Activated CD8-positive, alpha-beta memory T cell treated with anti-CD3 and anti-CD28 coated beads, Interleukin-2, amount 10 ng/mL, durations not matched to agents 7 days and 5 days (primary cell): ENCODE measurements at places on chromosomes 6 and 20.

DNA sequence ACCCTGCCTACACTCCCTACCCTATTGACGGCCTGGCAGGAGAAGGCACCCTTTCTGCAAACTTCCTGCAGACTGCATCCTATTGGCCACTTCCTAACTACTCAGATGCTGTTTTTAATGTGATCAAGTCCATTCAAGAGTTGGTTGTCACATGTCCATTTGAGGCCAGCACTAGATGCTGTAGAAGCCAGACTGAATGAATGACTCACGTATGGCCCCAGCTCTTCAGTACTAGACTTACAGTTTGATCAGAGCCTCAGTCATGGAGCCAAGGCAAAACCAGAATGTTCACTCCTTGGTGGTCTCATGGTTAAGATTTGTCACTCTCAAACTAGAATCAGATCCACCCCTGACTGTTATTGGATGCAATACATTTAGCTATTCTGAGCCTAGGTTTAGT lies 101.7 kb downstream of the OPRM1 start:
- H3K4me1 ChIP-seq: no peaks in the 10 kb centered on the region
- no peak for DNase-seq
- H3K4me3 ChIP-seq: no peak overlapping the region
- no peak overlapping the region for H3K27ac ChIP-seq

DNA sequence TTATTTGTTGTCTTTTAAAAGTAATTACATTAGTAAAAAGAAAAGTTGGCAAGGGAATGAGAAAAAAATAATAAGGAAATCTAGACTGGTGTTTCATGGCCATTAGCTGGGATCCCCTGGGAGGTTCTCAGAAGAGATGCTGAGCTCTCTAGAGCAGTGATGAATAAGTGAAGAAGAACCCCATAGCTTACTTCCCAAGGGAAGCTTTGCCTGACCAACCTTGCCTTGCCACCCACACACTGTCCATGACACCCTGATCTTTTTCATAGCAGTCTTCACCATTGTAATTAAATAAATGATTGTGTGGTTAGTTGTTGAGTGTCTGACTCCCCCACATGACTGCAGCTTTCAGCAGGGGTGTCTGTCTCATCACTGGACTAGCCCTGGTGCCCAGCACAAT lies 5.9 kb downstream of the C6orf163 start:
- no peaks in the 10 kb centered on the region for H3K36me3 ChIP-seq
- H3K4me3 ChIP-seq: no peak overlapping the region
- H3K27me3 ChIP-seq: no peaks in the 10 kb centered on the region
- no peak overlapping the region for H3K27ac ChIP-seq
- DNase-seq: no peak

GRCh38 chr20:38961530-38962043 lies 557 bp upstream of the DHX35 start:
- H3K4me1 ChIP-seq: peaks cover 29% of the 10 kb centered on the region
- H3K4me3 ChIP-seq: peak overlapping the region; percentile 87
- H3K36me3 ChIP-seq: peaks cover 7% of the 10 kb centered on the region
- peak overlapping the region; percentile 97 for H3K27ac ChIP-seq

DNA sequence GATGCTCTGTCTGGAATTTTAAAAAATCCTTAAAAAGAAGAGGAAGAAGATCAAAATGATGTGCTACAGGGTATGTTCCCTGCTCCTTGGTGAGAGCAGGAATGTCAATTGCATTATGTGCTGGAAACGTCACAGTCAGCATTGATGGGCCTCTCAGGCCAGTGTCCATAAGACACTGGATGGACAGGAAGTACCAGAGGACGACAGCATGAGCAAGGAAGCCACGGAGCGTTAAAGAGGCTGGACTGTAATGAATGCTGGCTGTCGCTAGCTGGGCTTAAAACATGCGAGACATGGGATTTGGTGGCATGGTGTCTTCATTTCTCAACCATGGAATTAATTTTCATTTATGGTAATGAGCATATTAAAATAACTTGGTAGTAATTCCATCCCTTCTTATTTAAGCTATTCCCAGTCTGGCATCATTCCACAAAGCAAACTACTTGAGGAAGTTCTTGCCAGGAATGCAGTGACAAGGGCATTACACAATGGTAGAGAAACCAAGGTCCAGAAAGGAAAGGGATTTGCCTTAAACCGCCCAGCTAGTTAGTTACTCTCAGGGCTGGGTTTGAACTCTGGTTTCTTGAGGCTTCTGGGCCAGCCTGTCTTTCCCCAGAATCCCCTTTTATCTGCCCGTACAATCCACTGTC lies 166.6 kb upstream of the SOX4 start:
- no peak for DNase-seq
- H3K27ac ChIP-seq: no peak overlapping the region
- no peaks in the 10 kb centered on the region for H3K36me3 ChIP-seq

DNA sequence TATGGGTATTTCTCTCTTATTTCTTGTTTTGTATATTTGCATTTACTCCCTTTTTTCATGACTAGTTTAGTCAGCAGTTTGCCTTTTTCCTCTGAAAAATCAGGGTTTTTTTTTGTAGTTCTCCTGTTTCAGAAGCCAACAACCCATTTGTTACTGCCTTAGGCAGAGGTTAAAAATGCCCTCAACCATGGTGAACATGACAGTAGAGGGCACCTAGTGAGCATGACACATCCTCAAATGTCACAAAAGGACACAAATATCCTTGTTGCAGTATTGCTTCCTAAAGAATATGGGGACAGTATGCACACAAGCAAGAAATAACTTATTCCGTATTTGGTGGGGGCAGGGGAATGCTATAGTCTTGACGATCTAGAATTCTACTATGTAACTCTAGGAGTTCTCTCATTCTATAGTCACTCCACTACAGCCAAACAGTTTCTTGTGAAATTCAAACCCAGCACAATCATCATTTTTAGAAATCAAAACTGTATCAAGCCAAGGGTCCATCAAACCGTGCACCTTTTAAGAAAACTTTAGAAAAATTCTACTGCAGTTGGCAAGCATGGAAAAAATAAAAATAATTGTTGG lies 47.0 kb downstream of the GOPC start:
- H3K27me3 ChIP-seq: peaks cover 4% of the 10 kb centered on the region
- peaks cover 9% of the 10 kb centered on the region for H3K4me1 ChIP-seq

- no peak overlapping the region for H3K4me3 ChIP-seq
- DNase-seq: no peak
- H3K27ac ChIP-seq: no peak overlapping the region
- peaks cover 90% of the 10 kb centered on the region for H3K27me3 ChIP-seq
Measured at GRCh38 chr6:98838032-98838431, 3.7 kb downstream of the POU3F2 start.

DNA sequence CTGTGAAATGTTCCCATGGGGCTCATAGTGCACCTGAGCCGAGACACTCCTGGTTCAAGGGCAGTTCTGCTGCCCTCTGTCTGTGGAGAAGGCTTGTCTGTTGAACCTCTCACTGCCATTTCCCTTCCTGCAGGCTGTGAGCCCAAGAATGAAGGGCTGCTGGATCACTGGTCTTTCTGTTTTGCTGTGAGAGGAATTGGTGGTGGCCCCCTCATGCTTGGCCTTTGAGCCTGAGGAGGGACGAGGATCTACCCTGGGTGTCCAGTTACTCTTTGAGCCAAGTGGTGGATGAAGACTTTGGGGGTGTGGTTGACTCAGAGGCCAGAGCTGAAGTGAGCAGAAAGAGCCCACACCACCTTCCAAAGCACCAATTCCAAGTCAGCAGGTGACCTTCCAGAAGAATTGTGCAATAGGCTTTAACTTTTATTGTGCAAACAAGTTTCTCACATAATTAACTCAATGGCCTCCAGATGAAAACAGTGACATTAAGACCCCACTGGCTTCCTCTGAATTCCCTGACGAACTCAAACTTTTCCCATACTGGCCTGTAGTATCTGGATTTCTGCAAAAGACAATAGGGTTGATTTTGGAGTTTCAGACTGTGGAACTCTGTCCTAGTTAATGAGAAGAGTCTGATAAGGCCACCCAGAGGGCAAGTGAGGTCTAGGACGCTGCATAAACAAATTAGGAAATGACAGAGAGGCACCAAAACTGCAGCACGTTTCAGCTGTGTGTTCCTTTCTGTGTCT lies 101.5 kb downstream of the PHACTR3 start:
- H3K36me3 ChIP-seq: no peaks in the 10 kb centered on the region
- DNase-seq: no peak
- H3K27ac ChIP-seq: no peak overlapping the region
- no peak overlapping the region for H3K4me3 ChIP-seq
- peaks cover 12% of the 10 kb centered on the region for H3K27me3 ChIP-seq

- DNase-seq: no peak
- peaks cover 5% of the 10 kb centered on the region for H3K27me3 ChIP-seq
- no peak overlapping the region for H3K4me3 ChIP-seq
- H3K27ac ChIP-seq: no peak overlapping the region
- no peaks in the 10 kb centered on the region for H3K4me1 ChIP-seq
- H3K36me3 ChIP-seq: no peaks in the 10 kb centered on the region
Measured at GRCh38 chr6:148389086-148389485, 46.4 kb downstream of the SASH1 start.

GRCh38 chr6:157811476-157812173 lies 11.4 kb upstream of the SNX9 start:
- no peak overlapping the region for H3K4me3 ChIP-seq
- H3K4me1 ChIP-seq: peaks cover 8% of the 10 kb centered on the region
- H3K36me3 ChIP-seq: peaks cover 8% of the 10 kb centered on the region
- peaks cover 41% of the 10 kb centered on the region for H3K27me3 ChIP-seq
- no peak overlapping the region for H3K27ac ChIP-seq
- no peak for DNase-seq

DNA sequence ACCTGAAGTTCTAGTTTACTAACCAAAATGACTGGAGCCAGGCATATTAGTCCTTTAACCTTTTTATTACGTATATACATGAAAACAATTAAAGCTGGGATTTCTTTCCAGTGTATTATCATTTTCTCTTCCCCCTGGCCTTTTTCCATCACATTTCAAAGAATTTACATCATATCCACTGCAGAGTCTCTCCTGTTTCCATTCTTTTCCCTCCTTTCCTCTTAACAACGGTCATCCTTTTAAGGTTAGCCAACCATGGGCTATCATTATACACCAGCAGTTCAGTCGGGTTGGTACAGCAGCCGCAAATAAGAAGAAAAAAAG lies 104.6 kb downstream of the TFAP2A start:
- no peak for DNase-seq
- H3K36me3 ChIP-seq: no peaks in the 10 kb centered on the region
- no peak overlapping the region for H3K4me3 ChIP-seq
- no peak overlapping the region for H3K27ac ChIP-seq
- no peaks in the 10 kb centered on the region for H3K4me1 ChIP-seq

- H3K4me1 ChIP-seq: no peaks in the 10 kb centered on the region
- H3K27me3 ChIP-seq: peaks cover 4% of the 10 kb centered on the region
- H3K36me3 ChIP-seq: no peaks in the 10 kb centered on the region
- no peak for DNase-seq
- H3K4me3 ChIP-seq: no peak overlapping the region
Measured at GRCh38 chr6:27414300-27414699, 25.7 kb downstream of the ZNF391 start.

DNA sequence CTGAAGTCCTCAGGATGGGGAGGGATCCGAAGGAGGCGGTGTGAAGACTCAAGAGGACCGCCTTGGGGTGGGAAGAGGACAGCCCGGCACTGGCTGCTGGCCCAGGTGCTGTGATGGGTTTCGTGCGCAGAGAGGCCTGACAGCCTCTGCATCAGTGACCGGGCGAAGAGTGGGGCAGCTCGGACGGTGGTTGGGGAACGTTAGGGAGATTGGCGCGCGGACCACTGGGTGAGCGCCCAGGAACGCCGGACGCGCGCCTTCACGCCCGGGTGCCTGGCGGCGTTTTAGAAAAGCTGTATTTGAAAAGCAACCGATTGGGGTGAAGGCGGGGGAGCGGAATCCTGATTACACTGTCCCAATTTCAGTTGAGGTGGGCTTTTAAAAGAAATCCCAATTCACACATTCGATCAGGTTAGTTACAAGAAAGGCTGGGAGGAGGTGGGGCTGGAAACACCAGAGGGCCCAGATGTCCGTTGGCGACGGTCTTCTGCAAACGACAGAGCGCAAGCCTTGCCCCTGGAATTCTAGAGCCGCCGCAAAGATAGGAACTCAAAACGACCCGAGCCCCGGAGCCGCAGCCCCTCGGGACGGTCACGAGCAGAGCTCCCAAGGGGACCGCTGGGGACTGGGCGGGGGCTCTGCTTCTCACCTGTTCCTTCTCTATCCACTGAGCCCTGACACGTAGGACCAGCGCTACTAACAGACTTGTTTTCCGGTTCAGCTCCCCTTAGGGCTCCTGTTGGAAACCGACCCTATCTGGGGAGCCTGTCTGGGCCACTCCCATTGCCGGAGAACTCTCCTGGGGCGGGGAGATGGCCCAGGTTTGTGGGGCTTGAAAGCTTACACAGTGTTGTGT lies 8.5 kb upstream of the TRIM40 start:
- no peak for DNase-seq
- H3K36me3 ChIP-seq: no peaks in the 10 kb centered on the region
- no peak overlapping the region for H3K4me3 ChIP-seq
- peaks cover 81% of the 10 kb centered on the region for H3K27me3 ChIP-seq
- H3K27ac ChIP-seq: no peak overlapping the region
- peaks cover 13% of the 10 kb centered on the region for H3K4me1 ChIP-seq

GRCh38 chr6:107129370-107129925 lies 14.1 kb upstream of the BEND3 start:
- H3K27me3 ChIP-seq: peaks cover 5% of the 10 kb centered on the region
- H3K4me3 ChIP-seq: no peak overlapping the region
- no peaks in the 10 kb centered on the region for H3K36me3 ChIP-seq
- no peak overlapping the region for H3K27ac ChIP-seq
- H3K4me1 ChIP-seq: peaks cover 13% of the 10 kb centered on the region

DNA sequence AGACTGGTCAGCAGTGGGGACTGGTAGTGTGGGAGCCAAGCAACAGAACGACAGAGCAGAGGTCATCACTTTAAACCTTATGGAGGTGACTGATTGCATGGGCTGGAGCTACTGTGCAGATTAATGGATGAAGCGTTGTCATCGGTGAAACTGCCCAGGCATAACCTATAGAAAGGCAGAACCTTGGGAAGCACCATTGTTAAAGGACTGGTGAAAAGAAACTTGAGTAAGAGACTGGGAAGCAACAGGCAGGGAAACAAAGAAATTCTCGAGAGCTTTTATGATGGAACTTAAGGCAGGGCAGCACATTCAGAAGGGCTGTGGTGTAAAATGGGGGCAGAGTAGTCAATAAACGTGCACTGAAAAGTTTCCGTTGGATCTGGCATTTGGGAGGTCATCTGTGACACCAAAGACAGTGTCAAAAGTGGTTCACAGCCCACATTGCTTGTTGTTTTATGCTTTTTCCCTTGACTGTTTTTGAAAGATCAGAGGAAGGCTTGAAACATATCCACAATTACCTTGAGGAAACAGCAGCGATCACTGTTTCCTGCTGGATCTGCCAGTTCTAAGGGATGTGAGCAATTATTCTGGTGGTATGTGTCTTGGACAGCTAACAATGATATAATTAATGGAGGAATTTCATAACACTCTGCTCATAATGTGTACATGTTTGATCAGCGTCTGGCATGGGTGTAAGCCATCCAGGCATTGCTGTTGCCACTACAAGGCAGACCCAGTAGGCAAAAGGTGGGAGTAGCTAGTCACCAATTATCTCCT lies 62.7 kb downstream of the LRRC1 start:
- H3K27me3 ChIP-seq: no peaks in the 10 kb centered on the region
- DNase-seq: no peak
- peaks cover 22% of the 10 kb centered on the region for H3K4me1 ChIP-seq
- no peaks in the 10 kb centered on the region for H3K36me3 ChIP-seq

- peaks cover 82% of the 10 kb centered on the region for H3K36me3 ChIP-seq
- no peaks in the 10 kb centered on the region for H3K4me1 ChIP-seq
- H3K27ac ChIP-seq: no peak overlapping the region
- no peak for DNase-seq
Measured at GRCh38 chr20:61988665-61989064, 77.0 kb downstream of the TAF4 start.
